Large intestine (tissue), 12 donors: ENCODE measurements at places on chromosomes 6 and 20.

DNA sequence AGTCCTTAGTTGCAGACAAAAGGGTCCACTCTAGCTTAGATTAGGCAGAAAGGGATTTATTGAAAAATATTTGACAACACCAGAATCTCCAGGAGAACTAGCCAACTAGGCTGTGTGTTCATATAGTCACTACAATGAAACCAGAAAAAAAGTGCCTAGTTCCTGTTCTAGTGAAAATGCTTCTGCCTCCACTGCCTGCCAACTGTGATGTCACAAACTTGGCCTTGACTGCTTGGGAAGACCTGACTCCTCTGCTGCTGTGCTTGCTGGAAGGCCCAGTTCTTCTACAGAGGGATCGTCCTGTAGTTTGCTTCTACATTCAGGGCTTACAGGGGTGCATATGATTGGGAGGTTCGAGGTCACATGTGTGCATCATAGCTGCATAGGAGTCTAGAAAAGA lies 40.3 kb upstream of the XRN2 start:
- no peak for DNase-seq

DNA sequence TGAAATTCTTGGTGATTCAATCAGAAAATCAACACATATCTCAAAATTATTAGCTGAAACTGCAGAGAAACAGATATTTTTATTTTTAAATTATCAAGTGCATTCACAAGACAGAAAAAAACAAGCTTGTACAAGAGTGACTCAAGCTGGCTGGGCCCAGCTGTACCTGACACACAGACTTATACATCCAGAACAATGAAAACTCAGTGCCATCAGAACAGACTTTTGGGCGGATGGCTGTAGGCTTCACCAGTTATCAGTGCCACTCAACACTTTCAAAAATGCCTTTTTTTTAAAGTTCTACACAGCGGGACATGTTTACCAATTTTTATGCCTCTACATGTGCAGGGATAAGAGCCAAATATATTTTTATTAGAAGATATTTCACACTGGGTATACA lies 102.8 kb downstream of the MYB start:
- DNase-seq, result no peak

DNA sequence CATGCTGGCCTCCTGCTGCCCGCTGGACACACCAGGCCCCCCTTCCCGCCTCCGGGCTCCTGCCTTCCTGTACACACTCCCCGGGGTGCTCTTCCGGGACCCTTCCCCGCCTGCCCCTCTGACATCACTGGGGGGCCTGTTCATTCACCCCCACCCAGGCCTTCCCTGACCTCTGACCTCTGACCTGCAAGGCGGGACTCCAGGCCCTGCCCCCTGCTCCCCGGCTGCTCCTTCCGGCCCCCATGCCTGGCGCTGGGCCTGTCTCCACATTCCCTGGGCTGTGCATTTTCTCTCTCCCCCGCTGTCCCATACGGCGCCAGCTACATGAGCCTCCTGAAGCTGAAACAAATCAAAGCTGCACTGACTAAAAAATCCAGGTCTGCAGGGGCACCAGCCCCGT lies 71.6 kb upstream of the GATA5 start:
- no peak for DNase-seq

- no peak for DNase-seq
Observed at GRCh38 chr6:169026175-169026574, 227.5 kb downstream of the THBS2 start.

- DNase-seq, result no peak
Observed at GRCh38 chr6:82068721-82069120, 178.8 kb downstream of the IBTK start.

- no peak for DNase-seq
Observed at GRCh38 chr6:169070506-169071176, 183.0 kb downstream of the THBS2 start.

GRCh38 chr6:56899311-56899710 lies 55.6 kb upstream of the BEND6 start:
- DNase-seq, result no peak

DNA sequence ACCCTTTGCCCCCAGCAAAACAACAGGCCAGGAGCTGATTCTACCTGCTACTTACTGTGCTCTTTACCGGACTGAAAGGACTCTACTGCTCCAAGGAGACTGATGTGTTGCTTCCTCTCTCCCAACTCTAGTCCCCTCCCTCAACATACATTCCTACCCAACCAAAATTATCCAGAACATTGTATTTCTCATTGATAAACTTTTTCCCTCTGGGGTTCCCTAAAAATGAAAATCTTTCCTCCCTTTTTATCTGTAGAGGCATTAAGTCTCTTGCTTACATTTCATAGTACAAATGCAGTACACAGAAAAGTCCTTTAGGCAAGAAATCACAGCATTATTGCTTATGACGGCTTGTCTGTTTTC lies 940 bp upstream of the HS3ST5 start:
- DNase-seq, result no peak

DNA sequence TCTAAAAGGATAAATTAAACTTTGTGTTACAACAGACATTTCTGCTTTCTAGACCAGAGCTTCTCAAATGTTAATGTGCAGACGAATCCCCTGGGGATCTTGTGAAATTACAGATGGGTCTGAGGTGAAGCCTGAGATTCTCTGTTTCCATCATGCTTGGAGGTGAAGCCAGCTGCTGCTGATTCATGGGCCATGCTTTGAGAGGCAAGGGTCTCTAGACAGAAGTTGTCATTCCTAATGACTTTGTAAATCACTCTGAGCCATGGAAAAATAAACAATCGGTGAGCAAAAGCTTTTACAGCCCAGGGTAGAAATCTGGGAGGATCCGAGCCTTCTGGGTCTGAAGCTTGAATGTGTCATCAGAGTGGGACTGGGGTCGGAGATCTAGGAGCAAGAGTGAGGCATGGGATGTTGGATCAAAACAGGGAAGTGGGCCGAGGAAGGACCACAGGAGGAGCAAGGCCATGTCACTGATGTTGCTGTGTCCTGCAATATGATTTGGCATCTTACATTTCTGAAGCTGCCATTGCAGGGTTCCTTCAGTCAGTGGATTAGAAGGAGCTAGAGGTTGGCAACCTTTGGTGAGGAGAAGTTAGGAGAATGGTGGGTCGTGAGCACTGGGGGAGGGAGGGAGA lies 77.3 kb downstream of the TRMT11 start:
- DNase-seq, result no peak

DNA sequence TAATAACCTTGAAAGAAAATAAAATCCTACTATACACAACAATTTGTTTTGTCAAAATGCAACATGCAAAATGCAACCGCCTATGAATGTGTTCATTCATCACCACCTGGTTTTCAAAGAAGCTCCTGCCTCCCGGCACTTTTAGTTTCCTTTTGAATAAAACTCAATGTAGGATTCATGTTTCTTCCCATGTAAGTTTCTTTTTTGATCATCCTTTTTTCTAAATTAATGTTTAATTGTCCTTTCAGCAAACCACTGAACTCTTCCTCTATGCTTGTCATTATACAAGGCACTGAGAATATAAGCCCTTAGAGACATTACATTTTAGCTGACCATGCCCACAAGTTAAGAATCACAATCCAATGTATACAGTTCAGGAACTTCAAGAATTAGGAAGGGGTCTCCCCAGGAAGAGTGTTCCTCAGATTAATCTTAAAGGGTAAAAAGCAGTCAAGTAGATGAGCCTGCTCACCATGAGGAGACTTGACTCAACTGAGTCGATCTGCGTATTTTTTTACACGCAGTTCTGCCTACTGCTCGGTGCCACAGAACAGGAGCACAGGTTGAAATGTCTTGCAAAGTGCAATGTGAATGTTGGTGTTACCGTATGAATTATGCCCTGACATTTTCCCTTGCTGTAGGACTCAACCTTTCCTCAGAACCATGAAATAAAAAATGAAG lies 7.2 kb upstream of the THEMIS start:
- DNase-seq, result no peak

DNA sequence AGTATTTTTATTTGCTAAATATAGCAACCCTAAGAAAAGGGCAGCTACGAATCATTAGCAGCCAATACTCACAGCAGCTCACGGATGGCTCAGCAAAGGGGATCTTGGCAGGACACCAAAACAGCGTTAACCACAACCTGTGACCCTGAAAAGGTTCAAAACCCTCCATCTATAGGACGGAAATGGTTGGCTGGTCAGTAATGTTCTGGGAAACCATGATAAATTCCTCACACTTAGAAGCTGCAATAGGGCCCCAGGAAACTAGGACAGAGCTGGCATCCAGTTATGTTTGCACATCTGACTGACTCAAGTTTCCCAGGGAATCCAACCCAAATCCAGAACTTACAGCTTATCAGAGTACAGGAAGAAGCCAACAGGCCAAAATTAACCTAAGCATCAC lies 30.9 kb upstream of the PTPRT start:
- no peak for DNase-seq

DNA sequence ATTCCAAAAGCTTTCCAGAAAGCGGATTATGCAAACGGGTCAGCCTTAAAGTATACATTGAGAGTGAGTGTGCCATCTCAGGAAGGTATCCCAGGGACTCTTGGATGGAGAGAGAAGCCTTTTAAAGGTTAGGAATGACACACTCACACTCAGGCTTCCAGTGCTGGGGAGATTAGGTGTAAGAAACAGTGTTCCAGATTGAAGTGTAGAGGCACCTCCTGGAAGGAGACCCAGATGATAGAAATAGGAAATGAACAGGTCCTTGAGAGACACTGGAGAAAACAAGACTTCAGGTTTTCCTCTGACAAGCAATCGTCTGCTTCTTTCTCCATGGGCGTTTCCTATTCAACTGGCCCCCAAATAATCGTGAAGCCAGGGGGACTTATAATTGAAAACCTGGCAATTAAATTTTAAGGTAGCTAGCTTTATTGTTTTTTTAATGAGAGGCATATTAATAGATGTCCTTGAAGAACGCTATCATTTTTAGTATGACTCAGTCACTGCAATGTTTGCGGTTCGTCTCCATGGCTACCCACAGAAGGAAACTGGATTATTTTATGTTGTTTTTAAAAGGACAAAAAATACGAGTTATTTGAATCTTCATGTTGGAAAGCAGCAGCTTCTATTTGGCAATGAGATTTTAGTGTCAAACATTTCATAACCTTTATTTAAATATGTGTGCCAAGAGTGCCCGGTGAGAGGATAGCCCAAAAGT lies 85.3 kb downstream of the TRMT6 start:
- no peak for DNase-seq

- DNase-seq, result no peak
Observed at GRCh38 chr6:1865585-1865984, 255.9 kb downstream of the FOXC1 start.

GRCh38 chr6:80725156-80725930 lies 618.9 kb downstream of the BCKDHB start:
- DNase-seq, result no peak

DNA sequence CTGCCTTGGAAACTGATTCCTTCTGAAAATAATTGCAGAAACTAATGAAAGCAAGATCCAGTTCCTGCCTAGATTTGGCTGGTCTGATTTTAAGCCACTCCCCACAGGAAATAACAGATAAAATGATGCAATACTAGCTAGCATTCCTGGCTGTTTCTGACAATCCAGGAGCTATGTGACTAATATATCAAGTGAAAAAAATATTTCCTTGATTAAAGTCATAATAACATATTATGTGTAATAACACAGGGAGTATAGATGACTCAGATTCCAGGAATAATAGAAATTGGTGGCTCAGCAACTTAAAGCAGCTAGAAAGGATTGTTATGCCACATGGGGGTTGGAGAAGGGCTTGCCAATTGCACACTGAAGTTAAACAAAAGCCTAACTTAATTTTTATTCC lies 182.7 kb upstream of the SALL4 start:
- peak; percentile 72 for DNase-seq

DNA sequence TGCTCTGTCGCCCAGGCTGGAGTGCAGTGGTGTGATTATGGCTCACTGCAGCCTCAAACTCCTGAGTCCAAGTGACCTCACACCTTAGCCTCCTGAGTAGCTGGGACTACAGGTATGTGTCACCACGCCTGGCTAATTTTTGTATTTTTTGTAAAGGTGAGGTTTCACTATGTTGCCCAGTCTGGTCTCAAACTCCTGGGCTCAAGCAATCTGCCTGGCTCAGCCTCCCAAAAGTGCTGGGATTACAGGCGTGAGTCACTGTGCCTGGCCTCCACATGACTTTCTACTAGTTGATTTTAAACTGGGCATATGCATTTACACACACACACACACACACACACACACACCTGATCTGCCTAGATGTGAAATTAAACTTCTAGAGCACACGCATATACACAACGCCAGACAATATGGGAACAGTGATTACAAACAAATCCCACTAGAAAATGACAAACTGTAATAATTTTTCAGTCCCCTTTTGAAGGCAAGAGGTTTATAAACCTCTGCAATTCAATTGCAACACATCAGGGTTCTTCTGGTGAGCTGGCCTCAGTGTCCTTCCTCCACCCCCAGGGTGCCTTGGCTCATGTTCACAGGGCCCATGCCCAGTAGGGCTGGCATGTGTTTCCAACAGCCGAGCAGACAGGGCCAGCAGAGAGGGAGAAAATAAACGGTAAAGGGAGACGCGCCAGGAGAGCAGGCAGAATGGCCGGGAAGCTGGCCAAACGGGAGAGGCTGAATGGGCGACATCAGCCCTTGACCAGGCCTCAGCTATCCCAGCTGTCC lies 31.2 kb downstream of the PARD6B start:
- DNase-seq, result no peak

DNA sequence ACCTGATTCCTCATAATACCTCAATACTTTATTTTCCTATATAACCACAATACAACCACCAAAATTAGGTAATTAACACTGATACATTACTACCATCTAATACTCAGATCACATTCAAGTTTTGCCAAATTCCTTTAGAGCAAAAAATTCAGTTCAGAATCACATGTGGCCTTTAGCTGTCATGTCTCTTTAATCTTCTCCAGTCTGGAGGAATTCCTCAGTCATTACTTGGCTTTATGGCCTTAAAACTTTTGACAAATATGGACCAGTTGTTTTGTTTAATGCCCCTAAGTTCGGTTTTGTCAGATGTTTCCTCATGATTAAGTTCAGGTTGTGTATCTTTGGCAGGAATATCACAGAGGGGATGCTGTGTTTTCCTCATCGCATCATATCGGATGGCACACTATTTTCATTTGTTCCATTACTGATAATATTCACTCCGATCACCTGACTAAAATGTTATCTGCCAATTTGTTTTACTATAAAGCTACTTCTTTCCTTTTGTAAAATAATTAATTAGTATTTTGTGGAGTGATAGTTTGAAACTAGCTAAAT lies 51.2 kb upstream of the AKIRIN2 start:
- no peak for DNase-seq

DNA sequence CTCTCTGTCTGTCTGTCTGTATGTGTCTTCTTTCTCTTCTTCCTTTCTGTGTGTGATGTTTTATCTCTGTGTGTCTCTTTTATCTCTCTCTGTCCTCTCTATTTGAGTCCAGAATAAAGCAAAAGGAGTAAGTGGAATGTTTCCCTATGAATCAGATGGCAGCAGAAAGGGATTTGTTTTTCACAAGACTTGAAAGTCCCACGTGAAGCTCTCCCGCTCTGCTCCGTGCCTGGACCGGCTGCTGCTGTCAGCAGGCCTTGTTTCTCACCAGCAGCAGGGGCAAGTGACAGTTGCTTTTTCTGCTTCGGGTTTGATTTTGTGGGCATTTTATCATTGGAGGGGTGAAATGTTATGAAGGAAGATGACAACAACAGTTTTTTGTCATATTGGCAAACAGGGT lies 212.7 kb downstream of the PACRG start:
- DNase-seq, result no peak
